Activated naive CD8-positive, alpha-beta T cell treated with anti-CD3 and anti-CD28 coated beads, Interleukin-2, amount 10 ng/mL, durations not matched to agents 7 days and 5 days (primary cell): ENCODE measurements at places on chromosomes 5 and 9.

- DNase-seq = no peak
Observed at GRCh38 chr9:37281541-37281940, 141.0 kb upstream of the GRHPR start.

DNA sequence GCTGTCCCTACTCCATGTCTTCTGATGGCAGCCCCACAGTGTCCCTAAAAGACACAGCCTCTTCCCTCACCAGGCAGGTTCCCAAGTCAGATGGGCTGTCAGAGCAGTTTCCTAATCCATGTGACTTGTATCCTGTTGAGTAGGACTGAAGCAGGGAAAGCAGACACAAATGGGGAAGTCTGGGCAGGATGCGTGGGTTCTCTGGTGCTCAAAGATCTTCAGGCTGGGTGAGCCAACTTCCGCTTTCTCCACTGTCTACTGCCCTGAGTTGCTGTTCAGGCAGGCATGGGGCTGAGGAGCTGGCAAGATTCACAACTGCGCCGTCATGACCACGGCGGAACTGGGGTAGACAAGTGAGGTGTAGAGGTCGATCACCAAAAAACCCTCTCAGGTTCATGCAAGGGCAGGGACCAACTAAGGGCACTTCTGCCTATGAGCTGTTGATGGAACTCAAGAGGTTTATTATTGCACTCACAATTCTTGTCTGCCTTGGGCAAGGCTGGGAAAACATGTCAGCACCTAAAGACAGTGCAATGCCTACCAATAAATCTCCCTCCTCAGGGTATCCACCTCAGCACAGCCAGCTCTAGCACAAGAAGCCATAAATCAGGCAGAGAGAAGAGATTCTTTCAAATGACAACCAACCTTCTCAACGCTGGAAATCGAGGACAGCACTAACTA lies 83.4 kb downstream of the RAPGEF1 start:
- peak; percentile 65 for DNase-seq

- no peak for DNase-seq
Observed at GRCh38 chr5:138469540-138470321, 4.5 kb downstream of the EGR1 start.

DNA sequence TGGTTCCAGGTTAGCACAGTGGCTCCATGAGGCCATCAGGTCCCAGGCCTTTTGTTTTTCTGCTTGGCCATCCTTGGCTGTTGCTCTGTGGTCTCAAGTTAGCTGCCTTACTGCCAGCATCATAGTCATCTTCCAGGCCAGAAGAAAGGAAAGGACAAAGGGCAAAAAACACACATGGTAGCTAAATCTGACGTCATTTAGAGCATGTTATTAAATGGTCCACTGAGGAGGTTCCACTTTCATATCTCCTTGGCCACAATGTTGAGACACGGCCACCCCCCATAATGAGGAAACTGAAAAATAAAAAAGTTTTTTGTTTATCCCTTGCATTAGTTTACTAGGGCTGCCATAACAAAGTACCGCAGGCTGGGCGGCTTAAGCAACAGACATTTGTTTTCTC lies 106.4 kb upstream of the NIPBL start:
- DNase-seq = no peak

- DNase-seq = no peak
Observed at GRCh38 chr9:122754825-122755224, 12.7 kb downstream of the OR1L6 start.

DNA sequence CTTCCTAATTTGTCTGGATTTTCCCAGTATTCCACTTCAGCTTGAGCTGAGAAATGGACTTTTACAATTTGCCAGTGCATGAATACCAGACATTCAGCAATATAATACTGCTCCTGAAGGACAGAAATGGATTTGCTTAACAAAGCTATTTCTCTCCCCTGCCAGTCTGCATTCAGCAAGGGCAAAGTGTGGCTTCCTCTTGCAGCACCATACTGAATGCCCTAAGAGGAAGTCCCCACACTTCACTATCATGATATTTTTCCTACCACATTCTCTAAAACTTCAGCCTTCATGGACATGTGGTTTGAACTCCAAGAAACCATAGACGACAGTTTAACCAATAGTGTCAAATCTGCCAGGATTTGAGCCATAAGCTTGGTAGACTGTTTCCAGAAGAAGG lies 19.8 kb upstream of the TLE4 start:
- no peak for DNase-seq

DNA sequence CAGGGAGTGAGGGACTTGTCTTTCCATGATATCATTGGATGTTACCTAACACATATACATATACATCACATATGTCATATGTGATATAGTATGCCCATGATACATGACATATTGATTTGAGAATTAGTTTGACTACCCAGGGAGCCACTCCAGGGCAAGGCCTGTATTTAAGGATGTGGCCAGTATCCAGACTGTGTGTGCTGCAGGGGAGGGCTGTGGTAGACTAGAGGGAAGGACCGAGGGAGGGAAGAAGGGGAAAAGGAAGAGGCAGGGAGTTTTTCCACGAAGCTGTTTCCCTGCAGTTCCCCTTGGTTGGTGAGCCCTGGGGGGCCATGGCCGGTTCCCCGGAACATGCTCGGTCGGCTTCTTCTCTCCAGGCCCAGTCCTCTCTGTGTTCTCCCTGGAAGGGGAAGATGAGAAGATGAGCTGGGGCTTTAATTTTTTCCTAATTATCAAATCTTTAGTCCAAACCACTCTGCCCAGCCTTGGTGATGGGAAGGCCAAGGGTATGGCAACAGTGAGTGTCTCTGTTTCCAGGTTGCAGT lies 48.7 kb downstream of the NSUN2 start:
- no peak for DNase-seq

DNA sequence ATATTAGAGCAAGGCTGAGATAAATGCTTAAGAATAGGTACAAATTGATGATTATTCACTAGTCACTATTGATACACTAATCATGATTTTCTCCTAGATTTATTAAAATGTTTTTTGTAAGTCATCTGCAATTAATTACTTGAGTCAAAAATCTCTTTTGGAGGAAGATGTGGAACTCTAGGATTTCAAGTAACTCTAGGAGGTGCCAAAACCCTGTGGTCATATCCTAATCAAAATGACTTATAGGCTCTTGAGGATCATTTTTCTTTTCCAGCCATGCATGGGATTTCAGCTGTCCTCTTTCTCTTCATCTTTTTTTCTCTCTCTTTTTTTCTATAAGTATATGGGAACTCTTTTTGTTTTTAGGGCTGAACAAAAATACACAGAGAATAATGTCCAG lies 141.8 kb upstream of the CD180 start:
- DNase-seq = no peak

GRCh38 chr5:120228262-120229031 lies 235.7 kb upstream of the PRR16 start:
- DNase-seq = no peak

DNA sequence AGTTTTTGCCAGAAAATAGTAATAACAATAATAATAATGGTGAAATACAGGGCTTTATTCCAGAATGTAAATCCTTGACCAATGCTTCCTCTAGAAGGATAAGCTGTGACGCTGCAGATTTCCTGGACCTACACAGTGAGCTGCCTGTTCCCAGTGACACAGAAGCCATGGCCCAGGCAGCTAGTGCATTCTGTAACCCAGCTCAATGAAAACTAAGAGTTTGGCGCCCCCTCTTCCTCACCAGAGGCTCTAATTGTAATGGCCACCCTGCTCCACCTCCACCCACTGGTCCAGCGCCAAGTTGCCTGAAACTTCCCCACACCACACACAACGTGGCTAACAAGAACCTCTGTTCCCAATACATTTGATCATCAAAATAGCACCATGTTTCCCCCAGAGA lies 248.1 kb downstream of the CETN3 start:
- DNase-seq = no peak

DNA sequence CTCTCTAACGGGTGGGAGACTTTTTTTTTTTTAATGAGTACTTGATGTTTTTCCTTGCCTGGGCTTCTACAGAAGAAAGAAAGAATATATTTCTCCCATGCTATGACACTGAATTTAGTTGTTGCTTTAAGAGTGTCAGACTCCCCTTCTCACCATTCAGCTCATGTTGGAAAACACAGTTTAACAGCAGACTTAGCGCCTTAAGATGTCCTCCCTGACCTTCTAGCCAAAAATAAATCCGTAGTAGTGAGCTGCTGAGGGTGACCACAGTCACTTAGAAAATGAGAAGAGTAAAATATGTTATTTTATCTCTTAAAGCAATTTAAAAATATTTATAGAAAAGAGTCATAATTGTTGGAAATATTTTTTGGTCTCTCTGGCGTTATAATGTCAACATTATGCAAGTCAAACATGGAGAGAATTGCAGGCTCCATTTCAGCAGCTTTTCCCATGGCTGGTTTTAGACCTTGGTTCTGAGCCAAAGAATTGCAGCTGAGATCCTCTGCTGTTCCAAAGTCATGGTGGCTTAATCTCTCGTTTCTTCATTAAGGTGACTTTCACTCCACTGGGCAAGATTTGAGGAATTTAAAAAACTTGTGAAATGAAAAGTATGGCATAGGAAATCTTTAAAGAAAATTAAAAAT lies 143.5 kb downstream of the GHR start:
- DNase-seq = no peak

DNA sequence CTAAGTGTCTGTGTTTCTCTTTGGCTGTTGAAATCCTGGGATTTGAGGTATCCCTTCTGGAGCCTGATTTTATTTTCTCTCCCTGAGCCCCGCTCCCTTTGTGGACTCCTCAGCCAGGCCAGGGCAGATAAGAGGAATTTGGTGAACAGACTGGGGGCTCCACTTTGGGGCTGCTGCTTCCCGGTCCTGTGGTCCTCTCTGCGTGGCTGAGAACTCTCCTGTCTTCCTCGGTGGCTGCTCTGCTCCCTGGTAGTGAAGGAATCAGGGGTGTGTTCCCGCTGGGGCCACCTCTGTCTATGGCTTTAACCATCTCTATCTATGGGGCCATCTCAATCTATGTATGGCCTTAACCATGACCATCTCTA lies 71.7 kb upstream of the SH3PXD2B start:
- no peak for DNase-seq

- DNase-seq = no peak
Observed at GRCh38 chr5:143434261-143435209, 31.0 kb upstream of the NR3C1 start.

GRCh38 chr5:137658324-137658723 lies 77.6 kb downstream of the KLHL3 start:
- DNase-seq = no peak

DNA sequence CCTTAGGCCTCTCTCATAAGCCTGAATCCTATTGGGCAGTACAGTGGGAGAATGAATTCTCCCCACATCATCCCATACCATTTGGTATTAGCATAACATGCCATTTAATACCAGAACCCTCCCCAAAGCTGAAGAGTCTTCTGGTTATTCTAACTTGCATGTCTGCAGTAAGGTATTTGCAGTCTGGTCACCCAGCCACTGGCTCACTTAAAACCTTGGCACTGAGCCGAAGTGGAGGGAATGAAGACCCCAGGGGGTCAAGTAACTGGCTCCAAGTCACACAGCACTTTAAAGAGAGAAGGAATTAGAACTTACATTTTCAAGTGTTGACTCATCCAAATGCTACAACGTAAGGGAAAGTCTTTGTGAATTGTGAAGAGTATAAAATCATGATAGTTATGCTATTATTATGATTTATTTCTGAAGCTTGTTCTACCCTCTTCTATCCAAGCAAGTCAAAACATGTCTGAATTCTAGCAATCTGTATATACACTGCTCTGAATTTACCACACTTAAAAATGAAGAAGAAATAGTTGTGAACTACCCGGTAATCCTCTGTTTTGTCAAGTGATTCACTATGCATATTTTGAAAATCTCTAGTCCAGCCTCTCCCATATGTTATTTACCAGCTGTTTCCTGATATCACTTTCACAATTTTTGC lies 28.5 kb downstream of the GLRA1 start:
- no peak for DNase-seq

- no peak for DNase-seq
Observed at GRCh38 chr5:44001675-44002380, 387.4 kb downstream of the FGF10 start.
